ENCODE measurements at places on chromosomes 1 and 21.

DNA sequence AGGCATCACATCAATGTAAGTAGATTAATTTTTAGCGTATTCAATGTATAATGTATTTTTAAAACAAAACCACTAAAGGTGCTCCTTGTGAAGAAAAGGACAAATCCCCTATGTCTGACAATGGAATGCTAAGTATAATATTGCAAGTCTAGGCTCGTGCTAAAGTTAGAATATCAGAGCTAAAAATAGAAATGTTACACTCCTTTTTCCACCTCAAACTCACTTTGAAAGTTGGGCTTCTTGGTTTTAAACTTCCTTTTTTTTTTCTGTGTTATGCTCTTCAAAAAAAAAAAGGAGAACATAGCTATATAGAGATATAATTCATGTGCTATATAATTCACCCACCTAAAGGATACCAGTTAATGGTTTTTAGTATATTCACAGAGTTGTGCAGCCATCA is 3.6 kb upstream of the SERBP1 start:
- no peak for DNase-seq

DNA sequence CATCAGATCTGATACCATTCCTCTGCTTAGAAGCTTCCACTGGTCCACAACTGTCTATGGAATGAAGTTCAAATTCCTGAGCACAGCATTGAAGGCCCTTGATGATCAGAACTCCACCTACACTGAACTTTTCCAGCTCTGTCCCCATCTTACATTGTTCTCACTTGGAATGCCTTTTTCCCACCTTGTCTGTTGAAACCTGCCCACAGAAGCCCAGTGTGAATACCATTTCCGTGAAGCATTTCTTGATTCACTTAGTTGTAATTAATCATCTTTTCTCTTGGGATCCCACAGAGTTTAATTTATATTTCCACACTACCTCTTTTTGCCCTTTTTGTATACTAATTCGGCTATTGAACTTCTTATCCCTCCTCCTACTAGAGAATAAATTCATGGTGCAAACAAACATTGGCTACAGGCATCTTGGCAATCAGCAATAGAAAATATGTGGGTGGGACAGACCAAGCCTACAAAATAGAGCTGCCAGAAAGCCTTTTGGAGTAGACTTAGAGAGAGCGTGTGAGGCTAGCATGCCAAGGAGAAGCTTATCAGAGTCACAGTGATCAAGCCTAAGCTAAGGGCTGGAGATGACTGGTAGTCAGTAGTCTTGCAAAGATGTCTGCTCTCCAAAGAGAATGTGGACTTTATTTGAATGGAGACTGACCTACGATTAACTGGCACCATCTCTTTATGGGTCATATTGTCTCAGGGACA is 26.1 kb downstream of the NHLH2 start:
- DNase-seq = no peak

DNA sequence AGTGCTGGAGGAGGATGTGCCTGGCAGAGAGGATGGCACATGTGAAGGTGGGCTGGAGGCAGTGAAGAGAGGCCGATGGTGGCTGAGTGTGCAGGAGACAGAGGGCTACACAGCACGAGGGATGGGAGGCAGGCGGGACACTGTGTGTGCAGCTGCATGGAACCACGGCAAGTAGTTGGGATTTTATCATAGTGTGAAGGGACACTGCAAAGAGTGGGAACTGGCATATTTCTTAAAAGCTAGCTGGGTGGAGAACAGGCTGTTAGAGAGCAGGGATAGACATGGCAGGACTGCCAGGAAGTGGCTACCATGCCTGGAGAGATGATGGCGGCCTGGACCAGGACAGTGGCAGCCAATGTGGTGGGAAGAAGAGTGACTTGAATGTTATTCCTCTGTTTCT is 102.4 kb upstream of the TLR5 start:
- DNase-seq = no peak

DNA sequence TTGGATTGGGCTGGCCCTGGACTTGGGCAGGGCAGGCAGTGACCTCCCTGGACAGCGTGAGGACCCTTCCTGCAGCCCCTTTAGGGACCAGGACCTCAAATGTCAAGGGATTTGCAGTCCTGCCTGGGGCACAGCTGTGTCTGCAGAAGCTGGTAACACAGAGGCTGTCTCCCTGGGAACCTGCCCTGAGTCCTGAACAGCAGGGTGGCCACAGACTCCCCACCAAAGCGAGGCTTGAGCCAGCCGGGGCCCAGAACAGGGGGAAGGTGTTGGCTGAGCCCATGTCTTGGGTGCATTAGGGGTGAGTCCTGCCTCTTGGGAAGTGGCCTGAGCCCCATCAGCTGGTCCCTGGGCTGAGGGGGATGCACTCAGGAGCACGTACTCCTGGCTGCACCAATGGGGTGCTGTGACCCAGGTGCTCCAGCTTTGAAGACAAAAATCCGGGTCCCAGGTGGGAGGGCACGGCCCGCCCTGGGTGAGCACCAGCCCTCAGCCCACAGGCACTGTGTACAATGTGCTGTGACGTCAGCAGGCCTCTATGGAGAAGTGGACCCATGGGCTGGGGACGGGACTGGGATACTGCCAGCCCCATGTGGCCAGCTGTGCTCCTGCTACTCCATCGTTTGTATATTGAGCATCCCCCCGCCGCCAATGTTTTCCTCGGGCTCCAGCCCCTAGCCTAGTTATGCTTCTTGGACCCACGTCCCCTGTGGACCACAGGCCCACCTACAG is 72.0 kb upstream of the ARHGEF16 start:
- no peak for DNase-seq

- DNase-seq = no peak
Measured at GRCh38 chr1:55346586-55346985, 131.4 kb upstream of the USP24 start.

DNA sequence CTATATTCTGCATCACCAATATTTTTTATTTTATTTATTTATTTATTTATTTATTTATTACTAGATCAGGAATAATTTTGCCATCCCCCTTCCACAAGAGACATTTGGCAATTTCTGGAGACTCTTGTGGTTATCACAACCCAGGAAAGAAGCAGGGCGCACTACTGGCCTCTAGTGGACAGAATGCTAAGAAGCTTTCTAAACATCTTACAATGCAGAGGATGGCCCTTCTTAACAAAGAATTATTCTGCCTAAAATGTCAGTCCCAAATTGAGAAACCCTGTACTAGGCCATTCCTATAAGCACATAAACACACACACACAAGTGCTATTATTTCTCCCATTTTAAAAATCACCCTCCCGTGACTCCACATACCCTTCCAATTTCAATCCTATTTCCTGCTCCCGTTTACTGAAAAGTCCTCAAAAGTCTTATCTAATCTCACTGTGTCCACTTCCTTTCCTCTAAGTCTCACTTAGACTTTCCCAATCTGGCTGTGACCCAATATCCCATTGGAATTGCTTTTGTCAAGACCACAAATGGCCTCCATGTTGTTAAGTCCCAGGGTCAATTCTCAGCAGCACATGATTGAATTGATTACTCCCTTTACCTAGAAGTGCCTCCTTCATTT is 43.7 kb upstream of the RNF11 start:
- DNase-seq = no peak

GRCh38 chr1:193712392-193712791 is 526.0 kb upstream of the B3GALT2 start:
- no peak for DNase-seq

- no peak for DNase-seq
Measured at GRCh38 chr1:53986458-53986857, 31.5 kb downstream of the LDLRAD1 start.

- no peak for DNase-seq
Measured at GRCh38 chr1:173301507-173301906, 94.4 kb upstream of the TNFSF4 start.

DNA sequence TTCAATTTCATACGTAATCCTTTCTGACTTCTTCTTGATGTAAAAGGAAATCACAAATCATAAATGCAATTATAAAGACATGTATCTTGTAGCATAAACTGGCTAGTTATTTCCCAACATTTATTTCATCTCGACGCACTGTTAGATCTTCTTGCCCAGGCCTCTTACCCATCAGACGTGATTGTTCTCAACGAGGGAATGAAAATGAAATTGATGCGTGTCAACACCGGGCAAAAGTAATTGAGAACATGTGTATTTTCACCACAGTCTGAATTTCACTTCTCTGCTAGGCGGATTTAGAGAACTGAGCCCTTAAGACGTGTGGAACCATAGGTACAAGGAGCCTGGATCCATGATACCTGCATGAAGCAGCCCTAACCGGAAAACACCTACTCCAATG is 519.7 kb downstream of the KCNT2 start:
- no peak for DNase-seq

- no peak for DNase-seq
Measured at GRCh38 chr1:41891199-41891896, 27.4 kb downstream of the HIVEP3 start.

DNA sequence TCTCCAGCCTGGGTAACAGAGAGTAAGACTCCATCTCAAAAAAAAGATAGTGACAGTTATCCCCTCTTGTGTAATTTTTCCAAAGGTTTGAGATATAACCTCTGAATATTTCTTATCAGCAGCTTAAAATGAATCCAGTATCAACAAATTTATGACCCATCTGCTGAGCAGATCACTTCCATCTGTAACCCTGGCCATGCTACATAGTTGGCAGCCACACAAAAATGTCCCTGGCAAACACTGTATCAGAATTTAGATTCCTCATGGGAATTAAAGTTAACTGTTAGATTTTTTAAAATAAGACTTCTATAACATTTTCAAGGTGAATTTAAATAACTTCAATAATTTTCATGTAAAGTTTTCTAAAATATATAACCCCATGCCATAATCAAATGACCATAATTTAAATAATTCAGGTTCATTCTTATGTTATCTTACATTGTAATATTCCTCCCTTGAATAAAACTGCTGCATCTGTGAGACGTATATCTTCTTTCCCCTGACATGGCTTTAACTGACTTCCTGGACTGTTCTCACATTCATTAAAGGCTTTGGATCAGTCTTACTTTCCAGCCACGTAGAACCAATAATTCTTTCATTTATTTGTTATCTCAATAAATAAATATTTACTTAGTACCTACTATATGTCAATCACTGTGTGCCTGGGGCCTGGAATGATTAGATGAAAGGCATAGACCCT is 5.3 kb upstream of the PRPF38B start:
- no peak for DNase-seq

DNA sequence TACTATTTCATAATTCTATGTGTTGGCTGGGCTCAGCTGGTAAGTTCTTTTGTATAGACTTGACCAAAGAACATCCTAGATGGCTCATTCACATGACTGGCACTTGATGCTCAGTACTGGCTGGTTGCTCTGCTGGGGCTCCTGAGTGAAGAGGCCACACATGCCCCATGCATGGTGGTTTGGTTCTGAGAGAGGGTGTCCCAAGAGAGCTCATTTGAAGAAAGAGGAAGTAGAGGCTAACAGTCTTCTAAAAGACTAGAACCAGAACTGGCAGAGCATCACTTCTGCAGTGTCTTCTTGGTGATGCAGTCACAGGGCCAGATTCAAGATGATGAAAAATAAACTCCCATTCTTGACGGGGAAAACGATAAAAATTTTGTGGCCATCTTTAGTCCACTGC is 5.2 kb upstream of the BACH1 start:
- DNase-seq = no peak

DNA sequence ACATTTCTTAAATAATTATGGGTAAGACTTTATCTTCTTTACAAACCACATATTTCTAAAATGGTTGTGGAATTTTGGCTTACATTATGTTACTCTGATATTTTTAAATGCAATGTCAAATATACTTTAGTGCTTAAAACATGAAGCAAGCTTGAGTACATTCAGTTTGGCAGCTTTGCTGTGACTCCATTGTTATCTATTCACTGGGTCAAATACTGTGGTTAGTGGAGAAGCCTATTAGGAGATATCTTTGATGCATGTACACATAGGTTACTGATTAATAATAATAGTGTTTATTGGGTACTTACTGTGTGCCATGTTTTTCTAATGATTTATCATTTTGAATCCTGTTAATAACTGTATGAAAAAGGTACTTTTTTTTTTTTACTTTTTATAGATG is 520.4 kb upstream of the B3GALT2 start:
- DNase-seq = no peak

- DNase-seq = no peak
Measured at GRCh38 chr1:245086389-245086969, 68.3 kb upstream of the KIF26B start.

GRCh38 chr1:93426181-93426580 is 21.7 kb upstream of the FNBP1L start:
- no peak for DNase-seq

DNA sequence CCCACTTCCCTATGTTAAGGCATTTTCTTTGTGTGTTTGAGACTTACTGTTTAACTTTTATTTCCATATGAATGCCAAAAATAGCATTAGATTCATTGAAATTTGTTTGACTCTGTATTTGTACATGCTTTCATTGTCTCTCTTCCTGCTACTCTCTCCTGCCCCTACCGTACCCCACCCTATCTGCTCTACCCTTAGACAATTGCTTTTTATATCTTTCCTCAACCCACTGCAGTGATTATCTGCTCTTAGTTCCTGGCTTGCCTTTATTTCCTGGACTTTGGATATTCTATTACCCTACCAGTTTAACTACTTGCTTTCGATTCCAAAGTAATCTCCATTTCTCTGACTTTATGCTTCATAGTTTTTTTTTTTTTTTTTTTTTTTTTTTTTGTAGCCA is 10.5 kb downstream of the RAVER2 start:
- DNase-seq = no peak

- no peak for DNase-seq
Measured at GRCh38 chr1:116580446-116581322, 9.9 kb upstream of the CD58 start.

DNA sequence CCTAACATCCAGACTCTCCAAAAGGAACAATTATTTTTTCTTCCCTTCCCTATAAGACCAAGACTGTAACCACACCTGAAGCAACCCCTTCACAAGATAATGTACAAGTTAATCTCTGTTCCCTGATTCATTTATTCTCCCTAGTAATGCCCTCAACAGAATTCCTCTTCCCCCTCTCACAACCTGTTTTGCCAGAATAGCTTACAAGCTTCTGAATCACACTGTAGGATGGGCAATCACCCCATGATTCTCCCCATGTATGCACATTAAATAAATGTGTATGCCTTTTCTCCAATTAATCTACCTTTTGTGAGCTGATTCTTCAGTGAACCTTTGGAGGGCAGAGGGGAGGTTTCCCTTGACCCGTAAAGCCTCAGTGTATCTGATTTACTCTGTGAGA is 20.9 kb upstream of the RNF11 start:
- DNase-seq = no peak

- DNase-seq = no peak
Measured at GRCh38 chr1:165877940-165878556, 50.6 kb downstream of the UCK2 start.

DNA sequence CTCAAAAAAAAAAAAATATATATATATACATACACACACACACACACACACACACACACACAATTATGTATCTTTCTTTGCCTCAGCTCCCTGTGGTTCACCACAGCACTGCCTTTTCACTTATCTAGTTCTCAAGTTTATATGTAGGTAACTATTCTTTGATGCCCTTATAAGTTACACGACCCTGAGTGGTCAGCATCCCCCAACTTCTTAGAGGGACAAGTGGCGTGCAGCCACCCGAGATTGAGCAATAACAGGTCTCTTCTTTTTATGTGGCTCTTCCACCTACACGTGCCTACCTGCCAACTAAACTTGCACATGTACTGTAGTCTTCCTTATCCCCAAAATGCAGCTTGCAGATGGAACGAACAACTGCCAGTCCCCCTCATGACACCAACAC is 120.8 kb downstream of the GABPA start:
- DNase-seq = no peak

GRCh38 chr1:205192287-205192686 is 19.2 kb downstream of the DSTYK start:
- DNase-seq = no peak

GRCh38 chr1:175841738-175842187 is 98.4 kb upstream of the TNR start:
- no peak for DNase-seq

Measured in GOT3 (cell line).